AG04450 (cell line): ENCODE measurements at places on chromosomes 6 and 20.

DNA sequence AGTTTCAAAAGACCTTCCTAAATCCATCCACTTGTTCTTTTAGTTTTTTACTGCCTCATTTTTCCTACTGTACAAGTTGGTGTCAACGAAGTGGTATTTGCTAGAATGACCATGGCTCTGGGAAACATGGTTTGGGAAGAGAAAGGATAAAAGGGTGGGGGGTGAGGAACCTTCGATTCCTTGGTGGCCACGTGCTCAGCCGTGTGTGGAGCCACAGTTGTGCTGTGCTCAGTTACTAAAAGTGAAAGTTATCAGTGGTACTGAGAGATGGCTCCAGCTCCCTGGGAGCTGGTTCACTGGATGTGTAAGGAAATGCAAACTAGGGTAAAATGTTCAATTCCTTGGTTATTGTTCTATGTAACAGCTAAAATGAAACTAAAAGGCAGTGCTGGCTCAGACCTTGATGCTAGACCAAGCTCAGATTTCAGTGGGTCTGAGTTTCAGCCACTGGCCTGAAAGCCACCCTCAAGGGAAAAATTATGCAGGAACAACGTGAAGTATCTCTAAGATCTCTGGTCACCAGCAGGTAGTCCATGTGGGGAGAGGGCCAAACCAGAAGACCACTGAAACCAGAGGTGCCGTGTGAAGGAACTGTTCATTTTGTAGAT, 7.4 kb upstream of the SLC22A2 start:
- no peak for DNase-seq

GRCh38 chr20:45293041-45294002, 13.3 kb upstream of the RBPJL start:
- DNase-seq = no peak

- peak; percentile 41 for DNase-seq
These were observed 100.8 kb downstream of the MOXD1 start for GRCh38 chr6:132300323-132300949.

DNA sequence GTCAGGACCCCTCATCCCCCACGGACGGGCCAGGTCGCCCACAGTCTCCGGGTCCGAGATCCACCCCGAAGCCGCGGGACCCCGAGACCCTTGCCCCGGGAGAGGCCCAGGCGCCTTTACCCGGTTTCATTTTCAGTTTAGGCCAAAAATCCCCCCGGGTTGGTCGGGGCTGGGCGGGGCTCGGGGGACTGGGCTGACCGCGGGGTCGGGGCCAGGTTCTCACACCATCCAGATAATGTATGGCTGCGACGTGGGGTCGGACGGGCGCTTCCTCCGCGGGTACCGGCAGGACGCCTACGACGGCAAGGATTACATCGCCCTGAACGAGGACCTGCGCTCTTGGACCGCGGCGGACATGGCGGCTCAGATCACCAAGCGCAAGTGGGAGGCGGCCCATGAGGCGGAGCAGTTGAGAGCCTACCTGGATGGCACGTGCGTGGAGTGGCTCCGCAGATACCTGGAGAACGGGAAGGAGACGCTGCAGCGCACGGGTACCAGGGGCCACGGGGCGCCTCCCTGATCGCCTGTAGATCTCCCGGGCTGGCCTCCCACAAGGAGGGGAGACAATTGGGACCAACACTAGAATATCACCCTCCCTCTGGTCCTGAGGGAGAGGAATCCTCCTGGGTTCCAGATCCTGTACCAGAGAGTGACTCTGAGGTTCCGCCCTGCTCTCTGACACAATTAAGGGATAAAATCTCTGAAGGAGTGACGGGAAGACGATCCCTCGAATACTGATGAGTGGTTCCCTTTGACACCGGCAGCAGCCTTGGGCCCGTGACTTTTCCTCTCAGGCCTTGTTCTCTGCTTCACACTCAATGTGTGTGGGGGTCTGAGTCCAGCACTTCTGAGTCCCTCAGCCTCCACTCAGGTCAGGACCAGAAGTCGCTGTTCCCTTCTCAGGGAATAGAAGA, 978 bp downstream of the HLA-A start:
- no peak for DNase-seq

DNA sequence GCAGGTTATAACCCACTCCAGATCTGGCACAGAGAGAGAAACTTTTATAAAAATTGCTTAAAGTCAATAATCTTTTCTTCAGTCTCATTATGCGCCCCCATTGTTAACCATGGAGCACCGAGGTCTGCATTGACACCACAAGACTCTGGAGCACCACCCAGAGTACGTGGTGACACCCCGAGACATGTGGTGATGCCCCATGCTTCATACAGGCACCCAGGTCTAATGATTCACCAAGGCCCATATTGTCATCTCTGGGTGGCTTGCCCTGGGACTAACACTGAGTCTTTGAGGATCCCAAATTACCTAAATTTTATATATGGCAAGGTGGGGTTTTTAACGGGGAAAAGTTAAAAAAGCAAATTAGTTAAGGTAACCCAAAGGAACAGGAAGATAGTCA, 31.1 kb downstream of the CD109 start:
- DNase-seq = no peak

DNA sequence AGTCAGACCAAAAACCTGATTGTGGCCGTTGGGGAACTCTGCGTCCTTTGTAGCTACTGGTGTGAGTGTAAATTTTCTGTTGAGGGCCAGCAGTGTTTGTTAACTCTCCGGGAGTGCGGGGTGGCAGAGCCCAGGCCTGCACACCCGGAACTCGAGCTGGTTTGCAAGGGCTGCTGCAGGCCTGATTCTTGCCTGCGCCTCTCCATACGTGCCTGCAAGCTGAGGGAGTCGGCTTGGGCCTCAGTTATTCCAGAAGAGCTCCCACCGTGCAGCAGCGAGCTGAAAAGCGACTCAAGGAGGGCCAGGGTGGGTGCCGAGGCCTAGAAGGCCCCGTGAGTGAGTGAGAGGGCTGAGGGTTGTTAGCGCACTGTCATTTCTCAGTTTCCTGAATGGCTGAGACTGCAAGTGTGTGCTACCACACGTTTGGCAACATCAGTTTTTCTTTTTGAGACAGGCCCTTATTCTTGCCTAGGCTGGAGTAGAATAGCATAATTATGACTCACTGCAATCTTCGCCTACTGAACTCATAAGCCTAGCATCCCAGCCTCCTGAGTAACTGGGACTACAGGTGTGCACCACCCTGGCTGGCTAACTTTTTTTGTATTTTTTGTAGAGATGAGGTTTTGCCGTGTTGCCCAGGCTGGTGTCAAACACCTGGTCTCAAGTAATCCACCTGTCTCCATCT, 33.9 kb upstream of the KIF13A start:
- no peak for DNase-seq

DNA sequence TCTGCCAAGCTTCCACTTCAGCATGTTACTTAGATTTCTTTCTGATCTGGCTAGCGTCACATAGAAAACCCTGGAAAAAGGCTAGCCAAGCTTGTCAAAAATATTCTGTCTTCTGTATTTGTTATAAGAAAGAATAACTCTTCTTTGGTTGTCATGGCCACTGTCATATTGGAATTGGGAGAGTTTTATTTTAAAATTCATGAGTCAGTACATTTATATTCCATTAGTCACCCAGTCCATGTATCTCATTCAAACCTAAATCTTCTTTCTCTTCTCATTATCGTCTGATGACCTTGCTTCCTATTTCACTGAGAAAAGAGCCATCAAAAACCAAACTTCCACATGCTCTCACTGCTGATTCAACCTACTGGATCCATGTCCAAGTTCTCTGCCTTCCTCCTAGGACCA, 65.7 kb downstream of the EPM2A start:
- DNase-seq = peak; percentile 16

DNA sequence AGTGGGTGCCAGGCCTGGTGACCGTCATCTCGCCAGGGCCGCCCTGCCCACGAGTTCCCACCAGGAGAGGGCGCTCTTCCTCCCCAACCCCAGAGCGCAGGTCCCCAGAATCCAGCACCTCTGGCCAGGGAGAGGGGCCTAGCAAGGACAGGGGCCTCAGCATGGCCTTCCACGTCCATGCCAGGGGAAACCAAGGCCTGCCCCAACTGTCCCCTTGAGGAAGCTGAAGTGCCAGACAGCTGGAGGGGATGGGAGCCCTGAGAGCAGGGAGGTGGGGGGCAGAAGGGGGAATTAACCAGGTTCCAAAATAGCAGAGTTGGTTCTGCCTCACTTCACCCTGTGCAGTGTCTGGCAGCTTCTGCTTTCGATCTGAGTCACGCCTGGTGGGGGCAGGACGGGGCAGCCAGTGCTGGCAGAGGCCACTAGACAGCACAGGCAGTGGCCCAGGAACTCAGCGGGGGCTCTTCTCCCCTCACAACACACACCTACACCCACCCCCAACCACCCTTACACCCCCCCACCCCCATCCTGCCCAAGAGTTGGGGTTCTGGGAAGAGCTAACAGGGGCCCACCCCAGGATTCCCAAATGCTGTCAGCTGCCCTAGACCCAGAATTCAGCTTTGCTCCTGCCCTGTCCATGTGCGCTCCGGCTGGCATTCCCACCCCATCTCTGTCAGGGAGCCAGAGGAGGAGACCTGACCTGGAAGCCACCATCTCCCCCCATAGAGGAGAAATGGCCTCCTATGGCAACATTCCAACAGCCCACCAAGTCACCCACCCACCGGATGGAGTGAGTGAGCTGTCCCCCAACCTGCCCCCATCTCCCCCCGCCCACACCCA, 29.2 kb downstream of the TFEB start:
- no peak for DNase-seq

- peak; percentile 36 for DNase-seq
These were observed 98.5 kb downstream of the TFAP2A start for GRCh38 chr6:10316373-10316721.
